ENCODE measurements at places on chromosomes 5 and 9. TPM values are rescaled to one million over a fixed set of nuclear protein-coding genes. Genes with fewer than 3 reads are reported as not detected.
A peak's percentile ranks its signal among the peaks of the same experiment; 100 is the strongest.

- no peak for DNase-seq
Observed at GRCh38 chr9:68896486-68896885, 117.4 kb downstream of the PRKACG start.

DNA sequence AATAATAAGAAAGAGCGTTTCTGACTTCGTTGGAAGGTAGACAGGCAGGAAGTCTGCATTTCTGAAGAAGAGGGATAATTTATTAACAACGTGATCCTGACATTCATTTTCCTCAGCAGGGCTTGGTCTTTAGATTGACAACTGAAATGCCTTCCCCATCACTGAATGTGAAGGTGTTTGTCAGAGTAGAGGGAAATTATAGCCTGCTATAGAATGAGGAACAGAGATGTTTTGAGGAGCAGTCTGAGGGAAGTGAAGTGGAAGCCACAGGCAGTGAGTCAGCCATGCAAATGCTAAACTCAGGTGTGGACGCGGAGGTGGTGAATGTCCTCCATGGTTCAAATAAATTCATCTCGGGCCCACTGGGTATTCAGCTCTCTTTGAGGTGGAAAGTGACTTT, 30.5 kb downstream of the C7 start:
- DNase-seq, result no peak

GRCh38 chr5:61631438-61631941, 299.4 kb downstream of the ZSWIM6 start:
- no peak for DNase-seq

DNA sequence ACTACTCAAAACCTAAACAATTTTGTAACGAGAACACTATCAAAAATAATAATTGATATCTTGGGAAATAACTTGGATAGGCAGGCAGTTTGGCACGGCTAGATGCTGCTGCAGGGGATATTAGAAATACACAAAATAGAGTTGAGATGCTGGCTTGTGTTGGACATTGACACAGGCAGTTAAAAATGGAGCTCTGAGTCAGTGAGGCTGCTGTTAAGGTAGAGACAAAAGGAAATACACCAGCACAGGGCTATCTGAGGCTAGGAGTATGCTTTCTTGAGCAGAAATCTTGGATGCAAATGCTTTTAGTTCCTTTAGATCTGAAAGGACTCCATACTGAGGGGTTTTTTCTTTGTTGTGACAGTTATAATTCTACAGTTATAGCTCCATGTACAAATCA, 16.6 kb downstream of the TENT2 start:
- no peak for DNase-seq

DNA sequence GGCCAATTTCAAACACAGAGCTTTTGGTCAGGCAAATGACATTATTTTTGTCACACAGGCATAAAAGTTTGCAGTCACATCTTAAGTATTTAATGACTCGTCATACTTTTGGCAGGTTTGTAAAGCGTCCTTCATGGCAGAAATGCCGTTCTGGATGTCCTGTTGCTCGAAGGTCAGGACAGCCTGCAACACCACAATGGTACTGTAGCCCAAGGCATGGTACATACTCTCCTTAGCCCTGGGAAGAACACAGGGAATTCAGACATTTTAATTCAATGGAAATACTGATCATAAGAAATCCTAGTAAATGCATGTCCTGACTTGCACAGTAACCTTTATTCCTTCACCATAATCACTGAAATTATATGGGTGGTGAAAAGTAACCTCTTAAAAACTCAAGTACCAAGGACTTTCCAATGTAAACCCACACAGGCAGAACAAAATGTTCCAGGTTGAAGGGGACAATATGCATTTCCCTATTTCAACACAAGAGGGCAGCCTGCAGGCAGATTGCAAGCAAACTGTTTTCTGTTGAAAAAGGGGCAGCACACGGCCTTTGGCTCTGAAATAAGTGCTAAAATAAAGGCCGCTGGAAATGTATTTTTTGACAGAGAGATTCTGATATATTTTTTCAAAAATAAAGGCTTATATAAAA, 95.7 kb downstream of the TTC39B start:
- peak; percentile 66 for DNase-seq

GRCh38 chr5:90096415-90097081, 313.0 kb downstream of the CETN3 start:
- DNase-seq, result peak; percentile 72

- no peak for DNase-seq
Observed at GRCh38 chr9:94061864-94062263, 22.4 kb upstream of the PTPDC1 start.

DNA sequence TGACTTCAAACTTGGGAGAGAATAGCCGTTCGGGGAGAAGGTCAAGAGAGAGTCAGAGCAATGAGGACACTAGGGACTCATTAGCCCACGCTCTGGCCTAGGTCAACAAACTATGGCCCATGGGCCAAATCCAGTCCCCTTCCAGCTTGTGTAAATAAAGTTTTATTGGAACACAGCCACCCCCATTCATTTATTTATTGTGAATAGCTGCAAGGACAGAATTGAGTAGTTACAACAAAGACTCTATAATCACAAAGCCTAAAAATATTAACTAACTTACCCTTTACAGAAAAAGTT, 33.1 kb upstream of the TRIM32 start:
- DNase-seq, result no peak

DNA sequence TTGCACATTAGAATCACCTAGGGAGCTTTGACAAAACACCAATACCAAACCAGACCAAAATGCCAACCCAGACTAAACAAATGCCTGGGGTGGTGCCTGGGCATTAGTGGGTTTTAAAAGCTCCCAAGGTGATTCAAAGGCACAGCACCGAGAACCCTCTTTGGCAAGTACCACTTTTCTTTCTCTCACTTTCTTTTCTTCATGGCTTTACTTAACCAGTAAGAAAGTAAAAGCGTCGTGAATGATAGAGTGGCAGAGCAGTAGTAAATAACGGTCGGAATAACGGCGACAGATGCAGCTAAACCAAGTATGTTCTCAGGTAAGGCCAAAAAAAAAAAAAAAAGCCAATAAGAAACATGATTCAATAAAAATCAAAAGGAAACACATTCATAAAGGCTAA, 49.5 kb downstream of the ZNF608 start:
- DNase-seq, result no peak

DNA sequence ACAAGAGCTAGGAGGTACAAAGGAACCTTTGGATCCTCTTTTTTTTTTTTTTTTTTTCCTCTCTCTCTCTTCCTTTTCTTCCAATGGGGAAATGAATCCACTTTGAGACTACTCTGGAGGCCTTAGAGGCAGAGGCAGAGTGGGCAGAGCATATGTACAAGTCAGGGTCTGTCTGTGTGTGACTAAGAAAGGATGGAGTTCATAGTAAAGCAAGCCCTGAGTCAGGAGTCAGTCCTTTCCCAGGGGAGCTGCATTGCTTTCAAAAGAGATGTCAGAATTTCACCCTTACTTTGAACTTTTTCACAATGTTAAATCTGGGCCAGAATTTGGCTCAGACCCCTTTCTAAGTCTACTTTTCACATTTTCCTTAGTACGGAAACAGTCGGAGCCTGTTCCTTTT, 792.4 kb upstream of the C9orf72 start:
- DNase-seq, result peak; percentile 2

GRCh38 chr5:63081402-63081801, 502.8 kb downstream of the LRRC70 start:
- DNase-seq, result no peak

DNA sequence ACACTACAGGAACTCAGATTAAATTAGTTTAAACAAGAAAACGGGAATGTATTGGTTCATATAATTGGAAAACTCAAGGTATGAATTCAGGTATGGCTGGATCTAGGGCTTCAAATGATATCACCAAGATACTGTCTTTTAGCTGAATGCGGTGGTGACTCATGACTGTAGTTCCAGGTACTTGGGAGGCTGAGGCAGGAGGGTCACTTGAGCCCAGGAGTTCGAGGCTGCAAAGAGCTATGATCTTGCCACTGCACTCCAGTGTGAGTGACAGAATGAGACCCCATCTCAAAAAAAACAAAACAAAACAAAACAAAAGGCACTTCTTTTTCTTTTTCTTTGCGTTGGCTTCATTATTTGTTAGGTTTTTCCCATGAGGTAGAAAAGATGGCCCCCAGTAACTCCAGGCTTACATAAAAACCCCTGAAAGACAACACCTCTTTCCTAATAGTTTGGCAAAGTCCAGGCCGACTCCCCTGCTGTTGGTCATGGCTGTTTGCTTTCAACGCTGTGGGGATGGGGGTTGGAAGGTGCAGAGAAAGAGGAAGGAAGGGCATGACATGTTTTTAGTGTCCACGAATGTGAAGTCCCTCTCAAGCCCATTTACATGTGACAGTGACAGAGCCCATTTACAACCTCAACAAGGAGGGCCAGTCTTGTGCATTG, 39.8 kb upstream of the CRB2 start:
- no peak for DNase-seq

GRCh38 chr9:101191723-101192122, 163.2 kb downstream of the PLPPR1 start:
- DNase-seq, result no peak

- DNase-seq, result peak; percentile 58
Observed at GRCh38 chr5:67290655-67291054, 94.1 kb upstream of the CD180 start.

DNA sequence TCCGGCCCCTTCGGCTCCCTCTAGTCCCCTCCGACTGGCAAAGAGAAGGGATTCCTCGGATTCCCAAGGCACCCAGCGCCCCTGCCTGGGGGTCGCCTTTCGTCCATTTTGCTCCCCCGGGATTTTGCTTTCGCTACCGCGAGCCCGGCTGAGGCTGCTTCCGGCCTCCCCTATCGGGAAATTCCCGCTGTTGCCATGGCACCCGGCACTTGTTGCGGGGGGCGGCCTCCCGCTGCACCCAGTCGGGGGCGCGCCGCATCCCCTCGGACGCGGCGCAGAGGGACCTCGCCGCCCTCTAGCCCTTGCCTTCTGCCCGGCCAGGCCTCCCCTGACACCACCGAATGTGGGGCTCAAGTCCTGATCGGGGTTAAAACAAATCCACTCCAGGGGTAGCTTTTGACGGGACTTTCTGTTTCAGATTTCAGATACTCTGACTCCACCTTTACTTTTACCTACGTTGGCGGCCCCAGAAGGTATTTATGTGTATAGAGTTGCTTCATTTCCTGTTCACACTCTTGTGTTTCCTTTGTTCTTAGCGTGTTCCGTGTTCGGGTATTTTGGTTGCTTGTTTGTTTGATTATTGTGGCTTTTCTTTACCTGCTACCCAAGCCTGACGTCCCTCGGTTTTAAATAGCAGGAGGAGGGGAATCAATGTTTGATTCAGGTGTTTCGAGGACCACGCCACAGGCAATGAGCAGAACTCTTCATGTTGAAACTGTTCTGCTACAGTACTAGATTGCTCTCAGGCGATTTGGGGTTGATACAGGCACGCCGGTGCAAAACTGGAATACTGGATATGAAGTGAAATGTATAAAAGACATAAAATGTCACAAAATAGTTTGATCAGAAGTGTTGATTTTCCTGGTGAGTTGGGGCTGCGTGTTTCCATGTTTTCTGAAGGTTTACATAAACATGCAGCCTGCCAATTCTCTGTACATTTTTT, 1.5 kb downstream of the PARP8 start:
- peak; percentile 39 for DNase-seq

DNA sequence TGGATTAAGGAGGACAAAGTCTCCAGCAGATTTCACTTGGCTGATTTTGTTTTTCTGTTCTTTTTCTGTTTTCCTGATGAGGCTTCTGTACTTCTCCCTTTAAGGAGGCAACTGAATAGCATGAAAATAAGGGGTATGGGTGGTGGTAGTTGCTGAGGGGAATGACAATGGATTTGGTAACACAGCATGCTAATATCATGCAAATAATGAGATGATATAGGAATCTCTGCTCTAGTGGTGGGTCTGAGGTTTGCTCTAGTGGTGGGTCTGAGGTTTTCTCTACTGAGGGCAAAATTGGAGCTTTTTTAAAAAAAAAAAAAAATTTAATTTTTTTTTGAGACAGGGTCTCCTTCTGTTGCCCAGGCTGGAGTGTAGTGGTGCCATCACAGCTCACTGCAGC, 139.7 kb downstream of the C9orf152 start:
- DNase-seq, result no peak

- DNase-seq, result no peak
Observed at GRCh38 chr9:68951879-68952659, 61.8 kb downstream of the PRKACG start.

- no peak for DNase-seq
Observed at GRCh38 chr5:165349735-165350134, 1844.3 kb downstream of the MAT2B start.

GRCh38 chr9:71796100-71796767, 27.9 kb upstream of the CEMIP2 start:
- peak; percentile 60 for DNase-seq

GRCh38 chr9:84435902-84436301, 95.3 kb upstream of the SLC28A3 start:
- no peak for DNase-seq

GRCh38 chr5:142317753-142318152, 7.1 kb downstream of the SPRY4 start:
- no peak for DNase-seq

DNA sequence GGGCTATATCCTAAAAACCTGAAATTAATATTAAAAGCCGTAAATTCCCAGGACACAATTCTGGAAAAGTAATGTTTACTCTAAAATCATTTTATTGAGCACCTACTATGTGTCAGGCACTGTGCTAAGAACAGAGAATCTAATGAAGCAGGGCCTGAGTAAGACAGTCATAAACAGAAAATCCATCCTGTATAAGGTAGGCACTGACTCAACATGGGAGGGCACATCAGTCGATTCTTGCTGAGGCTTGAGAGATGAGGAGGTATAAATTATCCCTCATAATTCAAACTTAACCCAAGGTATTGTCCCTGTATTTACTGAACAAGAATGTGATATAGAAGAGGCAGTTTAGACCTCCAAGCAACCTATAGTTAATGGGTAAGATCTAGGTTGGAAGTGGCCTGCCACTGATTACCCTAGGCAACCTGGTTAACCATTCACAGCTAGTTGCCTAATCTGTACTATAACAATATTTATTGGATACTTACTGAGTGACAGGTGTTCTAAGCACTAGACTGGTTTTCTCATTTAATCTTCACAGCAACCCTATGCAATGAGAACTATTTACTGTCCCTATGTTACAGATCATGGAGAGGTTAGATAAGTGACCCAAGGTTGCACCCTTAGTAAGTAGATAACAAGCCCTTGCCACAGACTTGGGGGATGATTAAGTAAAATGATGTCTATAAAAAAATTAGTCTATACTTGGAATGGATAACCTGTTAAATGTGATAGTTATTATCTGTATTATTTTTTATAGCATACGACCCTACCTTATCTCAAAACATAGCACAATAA, 317.7 kb downstream of the PDE4D start:
- DNase-seq, result no peak

GRCh38 chr9:129458663-129459546, 162.0 kb downstream of the C9orf50 start:
- peak; percentile 73 for DNase-seq

DNA sequence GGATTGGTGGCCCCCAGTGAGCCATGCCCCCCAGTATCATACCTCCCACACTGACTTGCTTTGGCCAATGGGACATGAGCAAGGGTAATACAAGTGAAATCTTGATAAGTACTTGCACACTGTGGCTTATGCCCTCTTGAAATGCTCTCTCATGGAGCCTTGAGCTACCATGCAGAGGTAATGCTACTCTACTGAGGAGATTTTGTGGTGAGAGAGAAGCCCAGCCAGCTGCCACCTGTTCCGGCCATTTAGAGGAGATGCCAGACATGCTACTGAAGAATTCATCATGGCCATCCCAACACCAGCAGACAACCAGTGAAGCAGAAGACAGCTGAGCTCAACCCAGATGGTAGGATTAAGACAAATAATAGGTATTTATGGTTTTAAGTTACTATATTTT, 299.5 kb downstream of the MEF2C start:
- DNase-seq, result no peak

- DNase-seq, result peak; percentile 57
Observed at GRCh38 chr9:111661150-111661801, at the start of gene GNG10. TSS of gene GNG10 (plus strand) at chr9:111661605. CDS start at chr9:111661635, 30 bp downstream.

AMACR gene
- 23.6 TPM for total RNA-seq

ZNF462 gene
- 17.8 TPM for total RNA-seq

MAP1B gene
- 200 TPM for total RNA-seq

PLEKHG4B gene
- 9.9 TPM for total RNA-seq

ANXA2R gene
- total RNA-seq, result 1.4 TPM

All from M059J (cell line).